Melanocyte of skin (primary cell): ENCODE measurements at places on chromosomes 12 and 14. TPM values are rescaled to one million over a fixed set of nuclear protein-coding genes. Genes with fewer than 3 reads are reported as not detected.

The DNAJC22 gene
- 2.2 and 5.3 TPM in 2 replicates for total RNA-seq

The DUSP6 gene
- 40.6 and 237 TPM in 2 replicates for total RNA-seq

The CBX5 gene
- 15.8 and 39.3 TPM in 2 replicates for total RNA-seq

The TAS2R31 gene
- total RNA-seq, result 4.1 and 9.5 TPM in 2 replicates

The GUCY2C gene
- total RNA-seq, result not detected in 2 replicates

The KERA gene
- total RNA-seq, result not detected in 2 replicates

The RHOF gene
- total RNA-seq, result 6.5 and 6.9 TPM in 2 replicates

The SMARCC2 gene
- 34.1 and 42.2 TPM in 2 replicates for total RNA-seq

The MYH6 gene
- not detected in 2 replicates for total RNA-seq

The CLEC12A gene
- not detected in 2 replicates for total RNA-seq

The SETD3 gene
- total RNA-seq, result 44.6 and 59.8 TPM in 2 replicates

The LTBP2 gene
- 0.77 and 1.00 TPM in 2 replicates for total RNA-seq

The CABP1 gene
- total RNA-seq, result under 0.01 and 0.62 TPM in 2 replicates

The SLC7A7 gene
- total RNA-seq, result 0.34 and 0.73 TPM in 2 replicates

The NKX2-8 gene
- not detected in 2 replicates for total RNA-seq
